ENCODE measurements at places on chromosomes 6 and 20. TPM values are rescaled to one million over a fixed set of nuclear protein-coding genes. Genes with fewer than 3 reads are reported as not detected.

- no peak for DNase-seq
Measured at GRCh38 chr6:116562614-116563013, 8.7 kb upstream of the RWDD1 start.

- no peak for DNase-seq
Measured at GRCh38 chr20:35355372-35355771, 56.4 kb downstream of the UQCC1 start.

DNA sequence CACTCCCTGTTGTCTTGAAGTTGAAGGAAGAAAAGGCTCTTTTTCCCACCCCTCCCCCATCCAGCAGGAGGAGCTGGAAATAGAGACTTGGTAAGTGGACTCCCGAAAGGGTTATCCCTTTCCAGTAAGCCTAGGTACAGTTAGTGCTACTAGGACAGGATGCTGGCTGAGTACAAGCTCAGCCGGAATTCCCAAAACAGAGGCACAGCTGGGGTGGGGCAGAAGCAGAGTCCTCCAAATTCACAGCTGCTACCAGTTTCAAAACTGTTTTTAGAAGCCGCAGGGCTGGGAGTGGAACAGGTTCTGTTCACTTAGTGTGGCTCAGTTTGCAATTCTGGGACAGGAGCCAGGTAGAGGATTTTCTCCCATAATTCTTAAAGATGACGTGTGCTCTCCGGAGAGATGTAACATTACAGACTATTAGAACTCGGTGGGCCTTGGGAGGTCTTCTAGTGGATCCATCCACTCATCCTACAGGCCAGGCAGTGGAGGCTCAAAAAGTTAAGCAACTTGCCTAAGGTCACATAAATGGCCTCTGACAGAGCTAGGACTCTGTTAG, 19.0 kb upstream of the UTRN start:
- DNase-seq, result no peak

Gene RSPH4A
- total RNA-seq, result not detected

Data from chondrocyte (in vitro differentiated cells).